NCI-H1105 treated with DMSO at 0.1 percent for 48 hours (cell line): ENCODE measurements at places on chromosomes 3 and 15.

- no peak for DNase-seq
Observed at GRCh38 chr3:72338942-72339669, 509.1 kb downstream of the SHQ1 start.

DNA sequence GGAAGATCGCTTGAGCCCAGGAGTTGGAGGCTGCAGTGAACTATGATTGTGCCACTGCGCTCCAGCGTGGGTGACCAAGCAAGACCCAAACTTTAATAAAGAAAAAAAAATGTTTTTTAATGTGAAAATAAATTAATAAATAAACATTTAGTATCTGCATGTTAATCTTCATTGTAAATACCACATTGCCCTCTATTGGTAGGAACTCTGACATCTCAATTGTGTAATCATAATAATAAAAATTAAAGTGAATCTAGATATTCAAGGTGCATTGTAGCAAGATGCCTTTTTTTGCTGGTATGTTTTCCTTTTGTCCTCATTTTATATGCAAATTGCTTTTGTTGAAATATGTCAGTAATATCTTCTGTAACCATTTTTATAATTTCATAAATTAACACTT, 95.0 kb upstream of the LIMD1 start:
- peak; percentile 20 for DNase-seq

- no peak for DNase-seq
Observed at GRCh38 chr3:136270179-136270578, 20.0 kb downstream of the PCCB start.

DNA sequence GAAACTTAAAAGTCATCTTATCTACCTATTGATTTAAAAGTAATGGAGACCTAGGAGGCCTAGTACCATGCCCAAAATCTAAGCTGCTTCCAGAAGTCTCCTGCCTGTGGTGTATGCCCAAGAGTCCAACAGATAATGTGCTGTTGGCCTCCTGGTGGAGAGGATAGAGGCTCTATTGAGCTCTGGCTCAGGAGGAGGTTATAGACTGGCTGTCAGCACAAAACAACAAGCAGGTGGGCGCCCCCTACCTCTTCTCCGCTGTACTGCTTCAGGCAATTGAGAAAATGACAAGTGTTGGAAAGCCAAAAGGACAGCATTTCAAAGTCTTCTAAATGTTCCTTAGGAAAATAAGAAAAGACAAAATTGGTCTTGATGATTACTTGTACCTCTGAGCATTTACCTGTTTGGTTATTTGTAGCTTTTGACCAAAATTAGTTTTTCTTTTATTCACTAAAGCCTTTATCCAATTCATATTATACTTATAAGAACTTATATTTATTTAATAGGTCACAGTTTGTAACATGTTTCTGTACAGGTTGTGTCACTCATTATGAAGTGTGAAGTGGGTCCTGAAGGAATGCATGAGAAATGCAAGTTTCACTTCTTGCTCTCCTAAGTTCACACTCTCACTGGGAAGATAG, 17.2 kb upstream of the GNB5 start:
- peak; percentile 5 for DNase-seq

- DNase-seq, result no peak
Observed at GRCh38 chr3:53554559-53555067, 60.2 kb downstream of the CACNA1D start.

DNA sequence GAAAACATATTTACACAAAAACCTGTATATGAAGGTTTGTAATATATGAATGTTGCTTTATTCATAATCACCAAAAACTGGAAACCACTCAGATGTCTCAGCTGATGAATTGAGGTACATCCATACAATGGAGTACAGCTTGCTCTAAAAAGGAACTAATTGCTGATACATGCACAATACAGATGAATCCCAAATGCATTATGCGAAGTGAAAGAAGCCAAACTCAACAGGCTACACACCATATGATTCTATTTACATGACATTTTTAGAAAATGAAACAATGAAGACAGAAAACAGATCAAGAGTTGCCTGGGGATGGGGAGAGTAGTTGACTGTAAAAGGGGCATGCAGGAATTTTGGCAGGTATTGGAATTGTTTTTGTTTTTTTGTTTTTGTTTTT, 95.5 kb downstream of the IQCH start:
- no peak for DNase-seq

DNA sequence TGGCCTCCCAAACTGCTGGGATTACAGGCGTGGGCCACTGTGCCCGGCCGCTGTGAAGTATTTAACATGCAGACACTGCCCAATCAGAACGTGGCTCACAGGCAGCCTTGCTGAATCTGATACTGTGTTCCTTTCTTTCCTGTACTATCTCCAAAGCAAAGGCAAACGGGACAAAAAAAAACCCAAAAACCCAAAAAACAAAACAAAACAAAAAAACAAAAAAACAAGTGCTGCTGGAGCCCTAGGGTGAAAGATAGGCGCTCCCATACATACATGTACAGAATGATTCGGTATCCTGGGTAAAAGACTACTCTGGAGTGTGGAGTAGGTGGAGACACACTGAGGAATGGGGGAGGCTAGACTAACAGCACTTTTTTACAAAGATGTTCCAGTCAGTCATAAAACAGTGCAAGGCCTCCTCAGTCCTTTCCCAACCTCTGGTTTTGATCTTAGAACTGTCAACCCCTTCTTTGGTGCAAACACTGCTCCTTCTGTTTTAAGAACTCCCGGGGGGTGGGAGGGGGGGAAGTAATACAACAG, 7.7 kb upstream of the MAP1A start:
- no peak for DNase-seq

- peak; percentile 85 for DNase-seq
Observed at GRCh38 chr3:128074851-128075521, 22.7 kb downstream of the SEC61A1 start.

GRCh38 chr3:99865321-99865720, 47.7 kb downstream of the CMSS1 start:
- DNase-seq, result no peak

DNA sequence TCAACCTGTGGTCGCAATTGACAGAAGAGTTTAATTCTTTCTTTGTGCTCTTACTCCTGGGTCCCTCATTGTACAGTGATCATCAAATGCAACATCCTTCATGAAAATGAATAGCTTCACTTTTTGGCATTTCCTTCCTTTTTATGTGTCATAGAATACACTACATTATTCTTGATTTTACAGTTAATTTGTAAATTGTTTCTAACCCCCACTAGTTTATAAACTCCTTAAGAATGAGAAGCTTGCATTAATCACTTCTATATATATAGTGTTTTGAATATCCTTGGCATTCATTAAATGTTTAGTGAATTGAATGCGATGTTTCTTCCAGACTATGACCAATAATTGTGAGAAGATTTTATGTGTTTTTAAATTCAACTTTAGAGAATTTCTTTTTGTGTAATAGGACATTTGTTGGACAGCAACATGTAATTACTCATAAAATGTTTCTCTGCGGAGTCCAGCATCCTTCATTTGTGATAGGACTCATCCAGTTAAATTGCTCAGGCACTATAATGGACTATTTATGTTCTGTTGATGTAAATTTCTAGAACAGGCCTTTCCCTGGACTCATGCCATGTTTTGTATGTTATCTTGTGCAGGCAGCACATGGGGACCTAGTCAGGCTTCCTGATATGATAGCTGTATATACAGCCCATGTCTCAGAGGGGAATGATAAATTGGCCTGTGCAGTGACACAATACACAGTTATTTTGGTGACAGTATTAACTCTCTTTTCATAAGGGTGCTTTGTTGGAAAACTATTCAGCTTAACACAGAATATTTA, 51.3 kb downstream of the MBNL1 start:
- peak; percentile 48 for DNase-seq

- DNase-seq, result no peak
Observed at GRCh38 chr15:91491101-91491950, 362.2 kb upstream of the SLCO3A1 start.

DNA sequence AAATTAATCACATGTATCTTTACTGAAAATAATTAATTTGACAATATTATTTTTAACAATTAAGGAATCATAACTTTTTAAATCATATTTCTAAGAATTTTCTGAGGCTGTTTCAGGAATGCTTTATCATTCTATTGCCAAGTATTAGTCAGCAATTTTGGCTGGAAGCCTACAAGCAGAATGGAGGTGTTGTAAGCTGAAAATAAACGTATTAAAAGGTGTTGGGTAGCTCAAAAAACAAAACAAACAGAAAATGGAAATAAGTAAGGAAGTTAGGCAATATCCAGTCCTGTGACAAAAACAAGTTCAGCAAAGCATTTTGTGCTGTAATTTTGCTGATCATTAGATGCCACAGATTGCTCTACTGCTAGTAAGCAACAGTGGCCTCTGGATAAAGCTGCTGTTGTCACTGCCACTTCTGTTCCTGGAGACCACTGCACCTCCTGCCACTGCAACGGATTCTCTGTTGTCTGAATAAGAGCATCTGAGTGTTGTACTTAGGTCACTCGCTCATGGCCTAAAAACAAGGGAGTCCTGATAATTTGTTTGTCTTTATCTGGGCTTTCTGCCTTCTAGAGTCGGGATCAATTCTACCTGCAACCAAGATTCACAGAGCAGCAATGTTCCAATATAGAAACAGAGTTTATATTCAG, 63.5 kb upstream of the SLITRK3 start:
- no peak for DNase-seq

GRCh38 chr15:59543721-59544547, 67.6 kb upstream of the GCNT3 start:
- DNase-seq, result no peak

DNA sequence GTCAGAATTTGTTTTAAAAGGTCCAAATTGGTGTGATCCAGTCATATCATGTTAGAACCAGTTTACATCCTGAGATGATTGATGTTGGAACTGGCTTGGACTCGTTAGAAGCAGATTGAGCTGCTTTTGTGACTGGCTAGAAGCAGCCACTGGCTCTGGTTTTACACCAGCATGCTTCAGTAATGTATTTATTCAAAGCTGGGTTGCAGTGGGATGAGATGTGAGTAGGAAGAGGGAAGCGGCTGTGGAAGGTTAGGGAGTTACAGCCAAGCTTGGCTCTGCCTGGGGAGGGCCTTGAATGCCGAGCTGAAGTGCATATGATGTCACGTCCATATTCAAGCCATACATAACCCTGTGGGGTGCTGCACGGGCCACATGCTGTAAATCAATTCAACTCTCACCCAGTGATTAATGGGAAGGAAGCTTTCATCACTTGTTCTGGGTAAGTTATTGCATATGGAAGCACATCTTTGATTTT, 104.0 kb upstream of the SMAD3 start:
- no peak for DNase-seq

DNA sequence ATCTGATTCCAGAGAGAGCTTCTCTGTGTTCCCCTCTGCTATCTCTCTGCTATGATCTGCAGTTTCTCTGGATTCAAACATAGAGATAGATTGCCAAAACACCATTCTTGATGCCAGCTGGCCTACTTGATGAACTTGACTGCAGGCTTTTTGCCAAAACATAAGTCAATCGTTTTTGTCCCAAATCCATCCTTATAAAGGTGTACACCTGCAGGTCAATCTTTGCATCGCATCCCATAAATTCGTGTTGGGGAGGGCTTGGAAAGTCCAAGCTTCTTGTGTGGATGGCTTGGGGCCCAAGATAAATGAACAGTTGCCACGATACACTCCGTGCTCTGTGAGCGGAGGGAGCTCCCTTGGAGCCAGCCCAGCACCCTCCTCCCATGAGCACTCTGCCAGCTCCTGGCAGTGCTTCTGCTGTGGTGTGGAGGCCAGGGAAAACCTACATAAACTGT, 2.7 kb downstream of the CERS3 start:
- DNase-seq, result peak; percentile 87

DNA sequence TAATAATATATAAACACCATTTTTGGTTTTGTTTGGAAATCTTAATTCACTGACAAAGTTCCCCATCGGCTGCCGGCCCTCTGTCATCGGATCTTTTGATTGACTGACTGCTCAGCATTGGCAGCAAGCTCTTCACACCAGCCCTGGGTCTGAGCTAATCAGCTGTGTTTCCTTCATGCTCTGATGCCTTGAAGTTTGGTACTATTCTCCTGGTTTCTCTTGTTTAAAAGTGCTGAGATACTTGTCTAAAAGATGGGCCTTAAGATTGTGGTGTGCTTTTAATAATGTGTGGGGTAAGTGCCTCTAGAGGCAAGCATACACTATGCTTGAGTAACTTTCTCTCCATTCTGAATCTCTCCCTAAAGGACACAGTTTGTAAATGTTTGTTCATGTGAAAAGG, 415.5 kb upstream of the TPRG1 start:
- no peak for DNase-seq

DNA sequence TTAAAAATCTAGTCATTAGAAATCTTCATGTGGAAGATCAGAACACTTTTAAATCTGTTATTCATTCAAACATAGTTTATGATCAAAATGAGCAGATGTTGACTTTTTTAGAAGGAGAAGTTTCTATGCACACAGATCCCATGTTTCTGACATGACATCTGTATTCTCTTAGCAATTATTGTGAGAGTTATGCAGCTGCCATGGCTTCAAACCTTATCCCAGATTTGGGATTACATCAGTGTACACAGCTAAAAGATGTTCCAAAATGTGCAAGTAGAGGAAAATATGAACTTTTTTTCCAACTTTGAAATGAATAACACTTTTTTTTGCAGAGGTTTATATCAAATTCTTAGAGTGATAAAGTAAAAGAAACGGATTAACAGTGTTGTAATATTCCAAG, 1166.9 kb downstream of the ZPLD1 start:
- DNase-seq, result no peak

GRCh38 chr3:143000528-143000927, 842 bp upstream of the U2SURP start:
- DNase-seq, result no peak

DNA sequence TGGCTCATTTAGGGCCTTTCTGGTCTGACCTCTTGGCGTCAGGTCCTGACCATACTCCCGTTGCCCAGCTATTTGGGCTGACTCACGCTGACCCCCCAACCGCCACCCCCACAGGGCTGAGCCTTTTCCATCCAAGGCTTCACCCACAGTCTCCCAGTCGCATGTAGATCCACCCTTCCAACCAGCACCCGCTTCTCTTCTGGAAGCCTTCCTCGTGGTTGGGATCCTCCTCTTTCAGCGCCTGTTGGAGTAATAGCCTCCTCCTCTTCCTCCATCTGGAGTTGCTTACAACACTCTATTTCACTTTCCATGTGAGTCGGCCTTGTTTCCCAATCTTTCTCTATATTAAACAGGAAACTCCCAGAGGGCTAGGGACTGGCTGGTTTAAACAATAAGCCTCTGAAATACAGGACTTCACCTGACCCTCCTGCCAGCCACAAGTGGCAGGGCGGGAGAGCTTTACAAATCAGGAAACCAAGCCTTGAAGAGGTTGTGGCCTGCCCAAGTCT, 2.1 kb upstream of the ALAS1 start:
- DNase-seq, result no peak

GRCh38 chr3:134342259-134342658, 32.0 kb downstream of the AMOTL2 start:
- peak; percentile 5 for DNase-seq

GRCh38 chr3:60810881-60811280, 440.4 kb downstream of the FHIT start:
- DNase-seq, result no peak

- DNase-seq, result no peak
Observed at GRCh38 chr15:87597346-87598052, 659.0 kb downstream of the NTRK3 start.
